ENCODE measurements at places on chromosomes 4 and X. TPM values are rescaled to one million over a fixed set of nuclear protein-coding genes. Genes with fewer than 3 reads are reported as not detected.

DNA sequence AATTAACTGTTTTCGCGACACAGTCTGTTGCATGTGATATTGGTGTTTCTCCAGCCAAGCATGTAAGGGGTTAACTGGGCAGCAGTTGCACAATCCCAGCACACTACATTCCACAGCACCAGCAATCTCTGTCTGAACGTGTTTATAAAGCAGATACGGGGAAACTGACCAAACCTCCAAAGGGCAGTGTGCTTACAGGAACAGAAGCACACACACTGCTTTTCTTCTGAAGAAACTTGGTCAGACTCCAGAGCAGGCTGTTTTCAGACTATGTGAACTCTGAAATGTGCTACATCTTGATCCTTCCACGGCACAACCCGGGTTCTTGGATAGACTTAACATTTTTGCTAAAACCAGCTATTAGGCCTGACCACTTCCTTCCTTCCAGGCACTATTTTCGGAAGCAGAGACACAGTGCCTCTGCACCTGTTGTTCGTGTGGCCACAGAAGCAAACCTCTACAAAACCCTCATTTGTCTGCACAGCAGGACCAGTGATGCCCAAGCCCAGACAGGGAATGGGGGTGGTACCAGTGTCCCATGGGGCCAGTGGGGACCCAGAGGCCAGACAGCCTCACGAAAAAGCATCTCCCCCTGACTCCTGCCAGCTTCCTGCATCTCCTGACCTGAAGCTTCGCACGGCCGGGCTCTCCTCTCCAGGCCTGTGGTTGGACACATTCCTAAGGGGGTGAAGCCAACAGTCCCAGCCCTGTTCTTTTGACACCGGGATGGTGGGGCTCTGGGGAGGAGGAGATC is 90.1 kb downstream of the IRF2 start:
- peak; percentile 86 for DNase-seq

DNA sequence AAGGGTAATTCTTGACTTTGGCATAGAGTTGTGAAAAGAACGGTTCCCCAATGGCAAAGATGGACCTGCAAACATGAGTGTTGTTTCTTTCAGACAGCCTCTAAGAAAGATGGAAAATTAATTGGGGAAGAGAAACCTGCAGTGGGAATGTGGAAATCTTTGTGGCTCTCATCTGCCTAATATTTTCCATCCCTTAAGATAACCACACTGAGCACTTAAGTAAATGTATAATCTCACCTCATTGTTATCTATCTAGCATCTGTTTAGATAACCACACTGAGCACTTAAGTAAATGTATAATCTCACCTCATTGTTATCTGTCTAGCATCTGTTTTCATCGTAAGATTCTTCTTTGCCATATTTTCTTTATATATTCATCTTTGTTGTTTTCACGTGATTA is 149.3 kb downstream of the NWD2 start:
- no peak for DNase-seq

DNA sequence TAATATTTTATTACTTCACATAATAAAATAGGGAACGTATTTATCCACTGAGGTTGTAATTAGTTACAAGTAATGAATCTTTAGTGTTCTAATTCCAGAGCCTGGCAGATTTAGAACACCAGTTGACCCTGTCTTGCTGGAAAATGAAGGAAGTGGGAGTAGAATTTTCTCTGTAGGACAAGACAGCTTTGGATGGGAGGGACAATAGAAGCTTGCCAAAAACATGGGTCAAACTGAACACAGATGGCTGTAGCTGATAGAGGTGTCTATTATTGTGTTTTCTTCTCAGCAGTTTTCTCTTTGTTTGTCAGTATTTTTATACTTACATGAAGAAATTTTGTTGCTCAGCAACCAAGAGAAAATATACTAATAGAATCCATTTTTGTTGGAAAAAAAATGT is 20.2 kb downstream of the FAT4 start:
- DNase-seq, result no peak

- no peak for DNase-seq
Observed at GRCh38 chr4:29002151-29002550, 1718.0 kb upstream of the PCDH7 start.

- peak; percentile 58 for DNase-seq
Observed at GRCh38 chr4:26459054-26459755, 31.1 kb downstream of the CCKAR start.

DNA sequence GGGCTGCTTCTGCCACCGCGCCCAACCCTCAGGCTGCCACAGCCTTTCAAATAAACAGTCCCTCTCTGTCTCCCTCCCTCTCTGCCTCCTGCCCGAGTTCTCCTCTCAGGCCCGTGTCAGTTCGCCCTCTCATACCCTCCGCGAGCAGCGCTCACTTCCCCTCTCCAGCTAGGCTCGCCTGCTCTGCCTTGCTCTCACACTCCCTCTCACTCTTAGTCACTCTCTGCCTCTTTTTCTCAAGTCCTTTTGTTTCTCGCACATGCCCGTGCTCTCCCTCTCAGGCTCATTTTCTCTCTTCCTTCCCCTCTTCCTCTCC is 3.2 kb downstream of the EFNB1 start:
- no peak for DNase-seq

GRCh38 chr4:80608281-80608980 is 272.9 kb downstream of the CFAP299 start:
- no peak for DNase-seq

- DNase-seq, result no peak
Observed at GRCh38 chrX:33465137-33465536, 253.8 kb upstream of the DMD start.

DNA sequence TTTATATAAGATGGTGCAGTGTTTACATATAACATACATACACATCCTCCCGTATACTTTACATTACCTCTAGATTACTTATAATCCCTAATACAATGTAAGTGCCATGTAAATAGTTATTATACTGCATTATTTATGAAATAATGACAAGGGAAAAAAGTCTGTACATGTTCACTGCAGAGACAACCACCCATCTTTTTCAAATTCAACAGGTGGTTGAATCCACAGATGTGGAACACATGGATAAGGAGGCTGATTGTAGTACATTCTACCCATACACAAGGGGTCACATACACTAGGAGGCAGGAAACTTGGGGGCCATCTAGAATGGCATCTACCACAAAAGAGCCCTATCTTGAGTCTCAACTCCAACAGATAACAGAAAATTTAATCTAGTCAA is 3.4 kb upstream of the IDS start:
- DNase-seq, result no peak

CCDC160 gene
- not detected for total RNA-seq

SPON2 gene
- 17.4 TPM for total RNA-seq

STAG2 gene
- 84.3 TPM for total RNA-seq

MMGT1 gene
- total RNA-seq, result 7.5 TPM

Data from HepG2 (cell line).